ENCODE measurements at places on chromosomes 11 and 22. TPM values are rescaled to one million over a fixed set of nuclear protein-coding genes. Genes with fewer than 3 reads are reported as not detected.

CYP2D6 gene
- total RNA-seq: 5.9 TPM

PGA3 gene
- total RNA-seq: not detected

RAB36 gene
- total RNA-seq: 1.1 TPM

CATSPER1 gene
- total RNA-seq: not detected

ADAMTS8 gene
- total RNA-seq: not detected

C1QTNF4 gene
- total RNA-seq: 1.1 TPM

- H3K27me3 ChIP-seq: no peaks in the 10 kb centered on the region
- H3K36me3 ChIP-seq: no peaks in the 10 kb centered on the region
- no peaks in the 10 kb centered on the region for H3K4me1 ChIP-seq
- no peak overlapping the region for H3K4me3 ChIP-seq
Measured at GRCh38 chr22:40751250-40751649, 67.9 kb downstream of the SLC25A17 start.

Data from T-helper 17 cell (primary cell).